ENCODE measurements at places on chromosomes 7 and 10. TPM values are rescaled to one million over a fixed set of nuclear protein-coding genes. Genes with fewer than 3 reads are reported as not detected.

DNA sequence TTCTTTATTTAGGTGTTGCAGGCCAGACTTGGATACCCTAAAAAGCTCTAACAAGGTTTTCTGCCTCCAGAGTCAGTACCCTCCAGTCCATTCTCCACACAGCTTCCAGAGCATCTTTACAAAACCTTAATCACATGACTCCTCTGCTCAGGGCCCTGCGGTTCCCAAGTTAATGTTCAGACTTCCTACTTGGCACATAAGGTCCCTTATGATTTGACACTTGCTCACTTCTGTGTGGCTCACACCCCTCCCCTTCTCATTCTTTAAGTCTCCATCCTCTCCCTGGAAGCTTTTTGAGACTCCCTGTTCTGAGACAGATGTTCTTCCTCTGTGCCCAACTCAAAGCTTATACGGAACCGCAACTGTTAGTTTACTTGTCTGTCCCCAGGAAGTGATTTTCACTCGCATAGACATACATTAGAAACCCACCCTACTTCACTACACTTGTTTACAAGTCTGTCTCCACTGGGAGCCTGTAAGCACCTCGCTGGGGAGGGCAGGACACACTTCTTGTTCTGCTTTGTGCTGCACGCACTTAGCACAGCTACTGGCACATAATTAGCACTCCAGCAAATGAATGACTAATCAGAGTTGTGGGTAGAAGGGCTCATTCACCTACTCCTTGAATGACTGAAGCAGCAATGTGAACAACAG, 154.3 kb upstream of the LAMB4 start:
- DNase-seq, result no peak

- no peak for DNase-seq
Observed at GRCh38 chr7:155388561-155388960, 69.4 kb upstream of the EN2 start.

- no peak for DNase-seq
Observed at GRCh38 chr10:1661859-1662437, 75.4 kb downstream of the ADARB2 start.

DNA sequence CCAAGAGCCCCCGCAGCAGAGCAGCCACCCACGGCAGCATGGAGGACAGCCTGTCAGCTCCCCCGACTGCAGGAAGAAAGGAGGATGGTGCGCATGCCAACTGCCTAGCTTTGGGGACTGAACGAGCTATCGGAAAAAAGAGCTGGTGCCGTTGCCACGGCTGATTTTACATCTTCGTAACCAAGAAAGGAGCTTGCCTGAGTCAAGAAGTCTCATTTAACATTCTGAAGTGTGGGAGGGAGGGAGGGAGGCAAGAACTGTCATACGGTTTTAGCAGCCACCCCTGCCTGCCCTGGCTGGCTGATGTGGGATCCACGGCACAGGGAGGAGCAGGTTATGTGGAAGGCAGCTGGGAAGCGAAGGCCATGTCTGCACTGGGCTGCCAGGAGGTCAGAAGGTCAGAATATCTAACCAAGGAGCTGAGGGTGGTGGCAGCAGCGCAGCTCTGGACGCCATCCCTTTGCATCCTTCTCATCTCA, 74.7 kb upstream of the CAMK2B start:
- no peak for DNase-seq

GRCh38 chr7:151461096-151461941, 21.4 kb upstream of the CRYGN start:
- no peak for DNase-seq

DNA sequence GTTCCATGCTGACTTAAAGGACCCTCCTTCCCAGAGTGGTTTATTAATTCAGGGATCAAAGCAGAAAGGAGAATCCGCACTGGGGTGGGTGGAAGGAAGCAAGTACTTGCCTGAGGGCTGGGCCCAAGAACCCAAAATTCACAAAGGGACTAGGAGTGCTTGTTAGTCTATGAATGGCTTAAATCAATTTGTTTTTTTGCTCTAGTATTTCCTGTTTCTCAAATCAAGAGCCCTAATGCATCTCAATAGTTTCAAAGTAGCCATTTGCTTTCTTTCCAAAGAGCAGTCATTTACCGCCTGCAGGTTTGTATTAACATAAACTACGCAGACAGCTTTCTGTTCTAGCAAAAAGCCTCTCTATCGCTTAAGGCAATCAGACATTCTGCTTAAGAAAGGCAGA, 44.2 kb upstream of the SLC35G1 start:
- DNase-seq, result no peak

- no peak for DNase-seq
Observed at GRCh38 chr7:101133621-101134398, 6.9 kb downstream of the SERPINE1 start.

- no peak for DNase-seq
Observed at GRCh38 chr10:18984531-18984930, 64.1 kb upstream of the MALRD1 start.

GRCh38 chr7:73717025-73717807, 2.3 kb downstream of the STX1A start:
- no peak for DNase-seq

- no peak for DNase-seq
Observed at GRCh38 chr10:34001087-34001580, 666.7 kb upstream of the NRP1 start.

DNA sequence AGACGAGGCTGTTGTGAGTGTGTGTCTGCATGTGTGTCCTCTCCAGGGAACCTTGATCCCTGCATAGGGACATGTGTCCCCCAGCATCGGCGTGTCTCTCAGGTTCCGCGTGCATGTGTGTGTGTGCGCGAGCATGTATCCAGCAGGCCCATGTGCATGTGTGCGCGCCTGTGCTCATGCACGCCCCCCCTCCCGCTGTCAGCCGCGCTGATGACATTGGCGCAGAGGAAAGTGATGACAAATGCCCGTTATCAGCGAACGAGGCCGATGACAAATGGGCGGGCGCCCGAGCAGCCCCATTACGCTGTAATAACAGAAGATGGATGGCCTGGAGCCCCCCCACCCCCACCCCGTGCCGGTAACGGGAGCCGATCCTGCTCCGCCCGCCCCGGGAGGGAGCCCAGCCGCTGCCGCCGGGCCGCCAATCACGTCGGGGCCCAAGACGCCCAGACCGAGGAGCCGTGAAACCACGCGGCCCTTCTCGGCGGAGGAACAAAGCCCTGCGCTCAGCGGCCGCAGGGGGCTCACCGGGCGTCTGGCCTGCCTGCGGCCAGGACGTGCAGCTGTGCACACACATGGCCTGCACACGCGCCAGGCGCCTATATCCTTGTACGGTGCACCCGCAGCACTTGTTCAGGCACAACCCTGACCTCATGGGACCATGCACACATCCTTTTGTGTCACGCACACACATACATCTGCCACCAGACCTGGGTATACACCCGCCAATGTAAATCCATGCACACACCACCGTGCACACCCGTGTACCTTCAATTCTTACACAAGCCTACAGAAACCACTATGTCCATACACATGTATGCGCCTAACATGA, 21.5 kb downstream of the POLL start:
- DNase-seq, result no peak

DNA sequence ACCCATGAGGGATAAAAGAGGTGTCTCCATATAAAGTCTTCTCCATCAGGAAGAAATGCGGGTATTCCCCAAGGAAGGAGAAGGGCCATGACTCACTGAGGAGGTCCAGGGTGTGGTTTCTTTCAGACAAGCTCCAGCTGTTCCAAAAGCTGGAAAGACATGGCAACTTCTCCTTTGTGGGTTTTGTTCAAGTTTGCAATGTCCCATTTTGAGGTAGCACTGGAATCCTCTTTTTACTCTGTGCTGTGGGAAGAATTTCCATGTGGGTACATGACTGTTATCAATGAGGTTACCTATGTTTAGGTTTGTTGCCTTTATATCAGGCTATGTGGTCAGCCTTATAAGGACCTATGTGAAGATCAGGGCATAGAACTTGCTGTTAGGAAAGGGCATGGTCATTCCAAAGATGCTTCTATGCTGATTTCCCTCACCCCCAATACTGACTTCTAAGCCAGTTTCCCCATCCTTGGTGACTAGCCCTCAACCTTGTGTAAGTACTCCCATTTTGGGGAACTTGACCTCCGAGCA, 697.5 kb downstream of the INHBA start:
- DNase-seq, result no peak

- no peak for DNase-seq
Observed at GRCh38 chr7:112129655-112130323, 76.4 kb downstream of the DOCK4 start.

- DNase-seq, result no peak
Observed at GRCh38 chr10:97843281-97843671, 6.4 kb upstream of the GOLGA7B start.

DNA sequence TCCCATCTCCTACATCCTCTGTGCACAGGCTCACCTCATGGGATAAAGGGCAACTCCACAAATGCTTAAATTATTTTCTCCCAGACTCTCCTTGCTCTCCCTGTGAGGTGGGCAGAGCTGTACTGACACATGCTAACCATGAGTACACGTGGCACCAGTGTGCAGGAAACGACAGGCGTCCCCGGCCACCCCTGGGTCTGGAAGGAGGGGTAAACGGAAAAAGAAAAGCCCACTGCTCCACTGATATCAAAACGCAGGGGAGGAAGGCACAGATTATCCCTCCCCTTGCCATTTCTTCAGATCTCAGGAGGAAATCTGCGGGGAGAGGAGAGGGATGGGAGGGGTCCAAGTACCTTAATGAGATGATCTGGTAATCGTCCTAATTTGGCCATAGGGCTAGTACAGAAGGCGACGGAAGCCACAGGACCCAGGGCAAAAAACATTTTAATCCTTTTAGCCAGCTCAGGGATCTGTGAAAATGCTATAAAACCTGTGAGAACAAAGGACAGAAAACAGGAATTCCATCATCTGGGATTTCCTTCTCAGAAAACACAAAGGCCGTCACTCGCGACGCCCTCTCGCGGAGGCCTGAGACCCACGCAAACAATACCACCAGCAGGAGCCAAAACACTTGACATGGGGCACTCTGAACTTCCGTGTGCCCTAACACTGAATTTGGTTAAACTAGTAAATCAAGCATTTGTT, 17.8 kb upstream of the CH25H start:
- no peak for DNase-seq

DNA sequence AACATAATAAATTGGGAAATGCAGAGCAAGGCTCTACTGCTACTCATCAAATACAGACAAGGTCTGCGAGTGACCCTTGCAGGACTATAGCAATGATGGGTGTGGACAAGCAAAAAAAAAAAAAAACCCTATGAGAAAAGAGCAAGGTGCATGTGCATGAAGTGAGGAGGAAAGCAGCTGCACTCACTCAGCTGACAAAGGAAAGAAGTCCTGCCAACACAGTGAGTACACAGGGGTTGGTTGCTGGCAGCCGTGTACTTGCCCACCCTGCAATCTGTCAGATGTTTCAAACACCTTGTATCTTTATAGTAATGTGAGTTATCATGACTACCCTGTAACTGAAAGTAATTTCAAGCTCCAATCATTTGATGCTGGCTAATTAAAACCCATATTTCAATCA, 20.5 kb downstream of the CHCHD3 start:
- no peak for DNase-seq

DNA sequence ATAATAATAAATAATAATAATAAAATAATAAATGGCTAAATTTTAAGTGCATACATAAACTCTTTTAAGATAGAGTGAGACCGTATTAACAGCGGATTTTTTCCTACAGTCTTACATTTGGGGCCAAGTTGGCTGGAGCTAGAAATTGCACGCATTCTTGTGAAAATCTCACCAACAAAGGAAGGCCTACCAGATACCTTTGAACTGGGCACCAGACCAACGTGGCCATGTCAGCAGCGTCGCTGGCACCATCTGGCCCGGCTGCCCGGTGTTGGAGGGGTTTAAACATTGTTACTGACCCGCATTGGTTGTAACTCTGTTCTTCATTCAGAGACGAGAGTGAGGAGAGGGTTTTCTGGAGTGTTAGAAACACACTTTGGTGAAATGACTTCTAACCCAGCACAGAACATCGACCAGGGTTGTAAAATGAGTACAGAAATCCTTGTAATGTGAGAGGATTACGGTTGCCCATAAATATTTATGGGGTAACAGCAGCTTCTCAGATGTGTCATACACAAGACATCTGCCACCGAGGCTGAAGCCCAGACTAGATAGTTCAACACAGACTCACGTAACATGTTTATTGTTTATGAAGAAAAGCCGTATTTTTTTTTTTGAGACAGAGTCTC, 34.6 kb upstream of the UNCX start:
- no peak for DNase-seq

GRCh38 chr10:19958787-19959186, 142.6 kb downstream of the PLXDC2 start:
- peak; percentile 39 for DNase-seq

DNA sequence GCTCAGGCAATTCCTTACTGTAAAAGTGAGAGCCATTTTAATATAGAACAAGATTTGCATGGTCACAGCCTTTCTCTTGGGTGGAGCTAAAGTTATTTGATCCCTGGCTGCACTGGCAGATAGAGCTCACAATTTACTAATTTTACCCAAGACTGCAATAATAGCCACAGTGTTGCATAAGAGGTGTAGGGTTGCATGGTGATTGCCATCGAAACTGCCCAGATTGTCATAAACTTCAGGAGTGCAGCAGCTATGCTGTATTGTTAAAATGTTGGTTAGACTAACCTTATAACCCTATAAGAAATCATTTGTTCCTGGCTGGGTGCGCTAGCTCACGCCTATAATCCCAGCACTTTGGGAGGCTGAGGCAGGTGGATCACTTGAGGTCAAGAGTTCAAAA, 50.0 kb downstream of the VCL start:
- DNase-seq, result no peak

DNA sequence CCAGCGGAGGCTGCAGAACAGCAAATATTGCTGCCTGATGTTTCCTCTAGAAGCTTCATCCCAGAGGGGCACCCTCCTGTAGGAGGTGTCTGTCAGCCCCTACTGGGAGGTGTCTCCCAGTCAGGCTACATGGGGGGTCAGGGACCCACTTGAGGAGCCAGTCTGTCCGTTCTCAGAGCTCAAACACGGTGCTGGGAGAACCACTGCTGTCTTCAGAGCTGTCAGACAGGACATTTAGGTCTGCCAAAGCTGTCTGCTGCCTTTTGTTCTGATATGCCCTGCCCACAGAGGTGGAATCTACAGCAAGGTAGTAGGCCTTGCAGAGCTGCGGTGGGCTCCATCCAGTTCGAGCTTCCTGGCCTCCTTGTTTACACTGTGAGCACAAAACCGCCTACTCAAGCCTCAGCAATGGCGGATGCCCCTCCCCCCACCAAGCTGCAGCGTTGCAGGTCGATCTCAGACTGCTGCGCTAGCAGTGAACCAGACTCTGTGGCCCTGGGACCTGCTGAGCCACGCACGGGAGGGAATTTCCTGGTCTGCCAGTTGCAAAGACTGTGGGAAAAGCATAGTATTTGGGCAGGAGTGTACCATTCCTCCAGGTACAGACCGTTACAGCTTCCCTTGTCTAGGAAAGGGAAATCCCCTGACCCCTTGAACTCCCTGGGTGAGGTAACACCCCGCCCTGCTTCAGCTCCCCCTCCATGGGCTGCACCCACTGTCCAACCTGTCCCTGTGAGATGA, 17.7 kb upstream of the MINDY3 start:
- DNase-seq, result no peak

- DNase-seq, result peak; percentile 49
Observed at GRCh38 chr7:12951397-12951801, 264.0 kb downstream of the ARL4A start.

Gene ASB4
- total RNA-seq, result not detected

Gene RAB18
- 30.3 TPM for total RNA-seq

Gene ADARB2
- total RNA-seq, result under 0.01 TPM

Gene ADCY1
- 0.51 TPM for total RNA-seq

Gene PLXNA4
- not detected for total RNA-seq

Gene TAS2R16
- total RNA-seq, result not detected

Gene GIMAP5
- not detected for total RNA-seq

Gene MYL10
- not detected for total RNA-seq

Gene IRF5
- total RNA-seq, result 8.5 TPM

Gene C10orf105
- not detected for total RNA-seq

Gene BAIAP2L1
- total RNA-seq, result 46.8 TPM

Gene DPY19L1
- 33.6 TPM for total RNA-seq

Gene PSMG3
- total RNA-seq, result 55.4 TPM

Gene ZC3HAV1L
- 15.8 TPM for total RNA-seq

Gene NPFFR1
- 0.14 TPM for total RNA-seq

Data from epithelial cell of proximal tubule (primary cell).